ENCODE measurements at places on chromosomes 4 and X.

DNA sequence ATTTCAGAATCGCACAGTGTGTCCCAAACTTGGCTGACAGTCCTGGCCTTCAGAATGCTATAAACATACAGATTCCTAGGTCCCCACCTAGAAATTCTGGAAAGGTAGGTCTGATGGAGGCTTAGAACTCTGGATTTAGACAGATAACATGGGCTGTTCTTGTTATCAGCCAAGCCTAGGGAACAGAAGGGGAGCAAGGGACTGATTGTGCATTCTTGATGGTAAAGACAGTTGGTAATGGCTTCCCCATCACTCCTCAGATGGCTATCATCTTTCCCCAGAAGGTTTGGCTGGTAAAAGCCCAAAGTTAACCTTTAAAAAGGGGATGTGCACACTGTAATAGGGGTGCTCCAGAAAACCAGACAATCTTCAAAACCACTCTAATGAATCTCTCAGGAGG, 35.7 kb downstream of the DIPK2B start:
- H3K4me3 ChIP-seq = no peak overlapping the region
- H3K36me3 ChIP-seq = no peaks in the 10 kb centered on the region
- H3K27ac ChIP-seq = no peak overlapping the region
- H3K27me3 ChIP-seq = no peaks in the 10 kb centered on the region

DNA sequence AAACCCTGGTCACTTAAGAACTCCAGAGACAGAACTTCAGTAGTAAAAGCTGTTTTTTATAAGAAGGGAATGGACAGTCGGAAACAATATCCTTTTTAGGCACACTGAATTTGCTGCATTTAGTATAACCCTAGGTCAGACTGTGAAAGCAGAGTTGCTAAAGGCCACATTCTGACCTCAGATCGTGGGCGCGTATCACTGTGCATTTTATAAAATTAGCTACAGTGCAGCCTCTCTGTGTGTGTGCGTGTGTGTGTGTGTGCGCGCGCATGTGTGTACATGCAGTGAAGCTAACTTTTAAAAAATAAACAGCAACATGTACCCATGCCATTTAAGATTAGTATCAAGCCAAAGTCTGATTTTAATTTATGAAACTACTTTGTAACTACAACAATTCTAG, 8.0 kb downstream of the ZNF827 start:
- H3K4me3 ChIP-seq = no peak overlapping the region
- DNase-seq = no peak
- no peaks in the 10 kb centered on the region for H3K27me3 ChIP-seq
- H3K36me3 ChIP-seq = no peaks in the 10 kb centered on the region
- H3K27ac ChIP-seq = no peak overlapping the region

DNA sequence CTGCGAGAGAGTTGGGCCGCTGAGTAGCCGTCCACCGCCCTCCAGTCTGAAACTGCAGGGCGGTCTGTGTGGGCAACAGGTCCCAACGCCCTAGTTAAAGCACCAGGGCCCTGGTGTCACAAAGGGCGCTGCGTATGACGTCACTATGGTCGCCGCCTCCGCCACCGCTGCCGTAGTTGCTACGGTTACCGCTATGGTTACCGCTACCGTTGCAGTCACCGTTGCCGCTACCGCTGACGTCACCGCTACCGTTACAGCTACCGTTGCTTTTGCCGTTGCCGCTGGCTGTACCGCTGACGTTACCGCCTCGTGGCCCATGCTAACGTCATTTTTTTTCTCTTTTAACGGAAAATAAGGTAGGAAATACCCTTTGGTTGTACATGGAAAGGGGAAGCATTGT, at the start of gene PPP1R2C:
Gene PPP1R2C (minus strand): TSS at position 68 of the 400 bp plus-strand sequence. CDS start 84 bp downstream, outside the sequence.
- no peak within 1 kb of the TSS for H3K27ac ChIP-seq
- H3K4me1 ChIP-seq = no peaks in the 10 kb centered on the region
- H3K36me3 ChIP-seq = no peaks in the 10 kb centered on the region
- DNase-seq = peak; percentile 62
- H3K27me3 ChIP-seq = no peaks in the 10 kb centered on the region

DNA sequence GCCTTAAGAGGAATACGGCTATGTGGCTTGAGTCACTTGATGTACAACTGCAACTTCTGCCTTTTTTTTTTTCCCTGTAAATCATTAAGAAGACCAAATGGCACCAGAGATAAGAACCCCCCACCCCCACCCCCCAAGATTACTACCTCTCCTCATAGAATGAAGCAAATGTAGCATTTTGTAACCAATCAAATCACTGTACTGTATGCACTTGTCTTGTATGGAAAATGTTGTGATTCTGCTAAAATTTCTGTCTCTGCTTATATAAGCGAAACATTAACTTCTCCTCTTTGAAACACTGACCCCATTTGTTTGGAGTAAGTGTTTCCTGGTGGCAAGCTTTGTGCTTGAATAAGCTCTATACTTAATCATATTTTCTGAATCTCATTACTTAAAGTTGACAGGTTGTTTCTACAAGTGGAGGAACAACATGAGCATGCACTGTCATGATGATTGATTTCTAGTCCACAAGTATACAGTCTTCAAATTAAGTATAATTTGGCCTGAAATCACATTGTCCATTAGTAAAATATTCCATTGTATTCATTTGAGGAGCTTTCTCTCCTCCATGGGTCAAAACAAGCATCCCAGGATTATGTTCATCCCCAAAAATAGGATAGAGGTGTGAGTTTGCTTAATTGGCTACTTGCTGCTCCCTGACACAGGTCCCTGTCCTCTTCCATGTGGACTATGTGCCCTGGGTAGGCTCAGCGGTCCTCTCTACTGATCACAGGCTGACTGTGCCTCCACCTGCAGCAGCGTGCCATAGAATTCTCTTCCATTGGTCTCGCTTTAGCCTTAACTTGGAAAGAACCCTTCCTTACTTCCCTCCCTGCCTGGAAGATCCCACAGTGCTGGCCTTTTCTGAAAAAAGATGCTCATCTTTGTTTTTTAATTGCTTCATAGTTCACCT, 104.0 kb upstream of the BMP2K start:
- H3K27ac ChIP-seq = no peak overlapping the region
- H3K36me3 ChIP-seq = no peaks in the 10 kb centered on the region
- no peak overlapping the region for H3K4me3 ChIP-seq

- no peaks in the 10 kb centered on the region for H3K27me3 ChIP-seq
- H3K27ac ChIP-seq = peak overlapping the region; percentile 66
- H3K36me3 ChIP-seq = no peaks in the 10 kb centered on the region
- peak overlapping the region; percentile 82 for H3K4me3 ChIP-seq
- DNase-seq = no peak
Measured at GRCh38 chr4:109701566-109702410, 1.5 kb downstream of the CASP6 start.

DNA sequence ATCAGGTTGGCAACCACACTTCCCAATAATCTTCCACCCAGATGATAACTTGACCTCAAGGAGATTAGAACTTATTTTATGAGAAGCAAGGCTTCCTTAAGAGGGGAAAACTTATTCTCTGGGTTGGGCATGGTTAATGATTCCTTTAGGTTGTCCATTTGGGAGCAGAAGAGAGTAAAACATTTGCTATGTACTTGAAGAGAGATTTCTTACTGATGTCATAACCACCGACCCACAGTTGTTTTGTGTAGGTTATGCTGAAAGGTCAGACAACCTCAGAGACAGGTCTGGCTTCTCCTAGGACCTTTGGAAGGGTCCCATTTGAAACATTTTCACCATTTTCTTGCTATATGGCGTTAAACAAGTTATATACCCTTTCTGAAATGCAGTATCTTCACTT, 56.1 kb downstream of the FAM114A1 start:
- H3K36me3 ChIP-seq = no peaks in the 10 kb centered on the region
- H3K4me1 ChIP-seq = no peaks in the 10 kb centered on the region
- H3K4me3 ChIP-seq = no peak overlapping the region
- DNase-seq = no peak
- peaks cover 4% of the 10 kb centered on the region for H3K27me3 ChIP-seq

DNA sequence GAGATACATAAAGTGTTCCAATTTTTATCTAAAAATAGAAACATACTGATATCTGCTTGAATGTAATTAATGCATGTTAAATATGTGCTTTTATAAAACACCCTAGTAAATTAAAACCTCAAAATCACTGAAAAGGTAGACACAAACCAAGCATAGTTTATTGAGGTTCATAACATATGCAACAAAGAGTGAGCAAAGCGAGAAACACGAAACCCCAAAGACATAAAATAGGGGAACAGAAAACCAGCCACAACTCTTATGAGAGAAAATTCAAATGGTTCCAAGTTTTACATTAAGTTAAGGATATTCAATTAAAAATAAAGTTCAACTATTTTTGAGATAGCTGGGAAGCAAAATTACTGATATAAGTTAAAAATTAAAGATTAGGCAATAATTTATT, 336.4 kb upstream of the AGA start:
- H3K36me3 ChIP-seq = no peaks in the 10 kb centered on the region
- H3K4me3 ChIP-seq = no peak overlapping the region
- DNase-seq = no peak

GRCh38 chr4:8195431-8195830, 3.7 kb upstream of the SH3TC1 start:
- no peak overlapping the region for H3K4me3 ChIP-seq
- peaks cover 6% of the 10 kb centered on the region for H3K4me1 ChIP-seq
- H3K27me3 ChIP-seq = no peaks in the 10 kb centered on the region
- H3K36me3 ChIP-seq = no peaks in the 10 kb centered on the region
- H3K27ac ChIP-seq = no peak overlapping the region

DNA sequence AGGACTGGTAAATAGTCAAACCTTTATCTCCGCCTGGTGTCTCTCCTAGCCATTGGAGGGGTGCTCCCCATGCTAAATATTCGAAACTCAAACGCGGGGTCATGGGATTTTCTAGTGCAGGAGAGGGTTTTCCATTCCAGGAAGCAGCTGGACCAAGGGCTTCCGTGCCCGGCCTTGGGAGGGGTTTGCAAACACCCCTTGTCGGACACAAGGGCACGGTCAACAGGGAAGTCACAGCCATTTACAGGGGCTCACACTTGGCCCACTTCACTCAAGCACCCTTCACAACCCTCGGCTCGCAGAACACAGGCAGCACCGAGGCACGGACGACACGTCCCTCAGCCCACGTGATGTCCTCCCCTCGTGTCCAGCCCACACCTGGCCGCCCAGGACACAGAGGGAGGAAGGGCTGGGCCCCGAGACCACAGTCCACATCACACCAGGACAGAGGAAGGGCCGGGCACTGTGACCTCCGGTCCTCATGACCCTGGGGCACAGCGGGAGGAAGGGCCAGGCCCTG, 10.3 kb upstream of the PLCXD1 start:
- H3K36me3 ChIP-seq = no peaks in the 10 kb centered on the region
- H3K4me3 ChIP-seq = no peak overlapping the region
- H3K27me3 ChIP-seq = peaks cover 8% of the 10 kb centered on the region
- DNase-seq = no peak
- H3K4me1 ChIP-seq = peaks cover 4% of the 10 kb centered on the region

- no peaks in the 10 kb centered on the region for H3K36me3 ChIP-seq
- no peaks in the 10 kb centered on the region for H3K4me1 ChIP-seq
- H3K4me3 ChIP-seq = no peak overlapping the region
- H3K27me3 ChIP-seq = no peaks in the 10 kb centered on the region
- H3K27ac ChIP-seq = no peak overlapping the region
Measured at GRCh38 chr4:60656171-60656570, 544.0 kb upstream of the ADGRL3 start.

DNA sequence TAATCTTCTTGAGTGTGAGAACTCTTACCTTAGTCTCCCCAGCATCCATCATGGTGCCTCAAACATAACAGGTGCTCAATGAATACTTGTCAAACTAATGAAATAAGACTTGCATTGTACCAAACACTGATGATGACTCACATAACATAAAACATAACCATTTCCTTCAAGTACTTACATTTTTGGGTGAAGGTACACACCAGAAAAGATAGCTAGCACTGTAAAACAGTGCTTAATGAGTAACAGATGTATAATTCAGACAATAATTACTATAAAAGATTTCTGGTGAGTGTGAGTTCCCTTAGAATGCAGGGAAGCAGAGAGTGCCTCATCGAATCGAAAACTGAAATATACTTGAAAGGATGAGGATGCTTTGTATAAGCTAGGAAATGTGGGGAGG, 70.1 kb upstream of the HCCS start:
- no peaks in the 10 kb centered on the region for H3K27me3 ChIP-seq
- no peak for DNase-seq
- no peak overlapping the region for H3K27ac ChIP-seq
- H3K4me1 ChIP-seq = no peaks in the 10 kb centered on the region

- no peaks in the 10 kb centered on the region for H3K27me3 ChIP-seq
- H3K27ac ChIP-seq = no peak overlapping the region
- H3K4me3 ChIP-seq = no peak overlapping the region
- H3K4me1 ChIP-seq = no peaks in the 10 kb centered on the region
Measured at GRCh38 chrX:129642641-129643040, 12.1 kb downstream of the APLN start.
